ENCODE measurements at places on chromosomes 7 and 10.

GRCh38 chr10:90167174-90168064, 466.0 kb downstream of the KIF20B start:
- DNase-seq: no peak

DNA sequence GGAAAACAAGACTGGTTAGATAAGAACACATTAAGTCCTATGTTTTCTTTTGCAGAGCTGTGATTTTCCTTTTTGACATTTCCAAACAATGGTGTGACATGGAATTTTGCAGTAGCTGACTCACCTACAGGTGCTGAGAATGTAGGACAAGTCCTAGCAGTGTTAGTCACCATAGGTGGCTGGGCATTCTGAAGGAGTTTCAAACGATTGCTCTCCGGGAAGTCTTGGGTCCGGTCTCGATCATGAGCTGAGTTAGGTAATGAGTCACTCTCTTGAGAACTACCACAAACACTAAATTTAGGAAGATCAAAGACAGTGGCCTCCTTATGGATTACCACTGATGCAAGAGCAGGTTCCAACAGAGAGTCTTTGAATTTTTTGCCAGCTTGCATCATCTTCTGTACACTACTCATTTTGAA, 3.6 kb downstream of the FIGNL1 start:
- DNase-seq: no peak

DNA sequence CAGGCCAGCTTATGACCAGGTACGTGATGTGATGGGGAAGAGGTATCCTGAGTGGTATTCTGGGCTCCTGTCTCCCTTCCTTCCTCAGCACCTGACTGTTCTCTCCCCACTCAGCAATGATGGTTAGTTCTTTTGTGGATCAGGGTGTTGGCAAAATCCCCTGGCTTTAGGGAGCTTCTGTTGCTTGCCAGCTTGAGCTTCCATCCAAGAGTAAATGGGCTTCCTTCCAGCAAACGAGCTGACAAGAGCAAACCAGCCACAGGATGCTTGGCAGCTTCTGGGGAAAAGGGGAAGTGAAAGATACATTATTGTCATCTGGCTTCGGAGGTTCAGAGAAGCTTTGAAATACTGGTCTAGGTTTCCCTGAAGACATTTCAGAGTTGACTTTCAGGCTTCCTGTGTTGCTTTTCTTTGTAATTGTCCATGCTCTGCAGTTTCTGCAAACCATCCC, 5.2 kb downstream of the DUSP5 start:
- DNase-seq: peak; percentile 74

DNA sequence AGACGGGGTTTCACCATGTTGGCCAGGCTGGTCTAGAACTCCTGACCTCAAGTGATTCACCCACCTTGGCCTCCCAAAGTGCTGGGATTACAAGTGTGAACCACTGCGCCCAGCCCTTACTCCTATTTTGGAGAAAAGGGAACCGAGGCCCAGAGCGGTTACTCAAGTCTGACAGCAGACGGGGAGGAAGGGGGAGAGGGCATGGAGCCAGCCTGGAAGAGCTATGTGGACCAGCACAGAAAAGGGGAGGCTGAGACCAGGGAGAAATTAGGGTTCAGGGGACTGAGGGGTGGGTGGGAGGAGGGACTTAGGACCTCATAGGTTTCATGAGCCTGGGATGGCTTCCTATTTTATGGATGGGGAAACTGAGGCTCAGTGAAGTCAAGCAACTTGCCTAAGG, 1.5 kb downstream of the SFRP5 start:
- DNase-seq: no peak

GRCh38 chr10:102172288-102172687, 20.1 kb downstream of the NOLC1 start:
- no peak for DNase-seq

Measured in CD4-positive, alpha-beta T cell treated with Interleukin-2 at 100 ng/mL for 4 hours (primary cell).